Dermis microvascular lymphatic vessel endothelial cell (primary cell): ENCODE measurements at places on chromosomes 16 and 17. TPM values are rescaled to one million over a fixed set of nuclear protein-coding genes. Genes with fewer than 3 reads are reported as not detected.

- no peak for DNase-seq
Observed at GRCh38 chr17:38557396-38557795, 48.4 kb downstream of the SRCIN1 start.

GRCh38 chr16:11796227-11797165 lies 562 bp downstream of the ZC3H7A start:
- no peak for DNase-seq

GRCh38 chr17:80416260-80416939 lies 1.4 kb downstream of the ENDOV start:
- DNase-seq = no peak

DNA sequence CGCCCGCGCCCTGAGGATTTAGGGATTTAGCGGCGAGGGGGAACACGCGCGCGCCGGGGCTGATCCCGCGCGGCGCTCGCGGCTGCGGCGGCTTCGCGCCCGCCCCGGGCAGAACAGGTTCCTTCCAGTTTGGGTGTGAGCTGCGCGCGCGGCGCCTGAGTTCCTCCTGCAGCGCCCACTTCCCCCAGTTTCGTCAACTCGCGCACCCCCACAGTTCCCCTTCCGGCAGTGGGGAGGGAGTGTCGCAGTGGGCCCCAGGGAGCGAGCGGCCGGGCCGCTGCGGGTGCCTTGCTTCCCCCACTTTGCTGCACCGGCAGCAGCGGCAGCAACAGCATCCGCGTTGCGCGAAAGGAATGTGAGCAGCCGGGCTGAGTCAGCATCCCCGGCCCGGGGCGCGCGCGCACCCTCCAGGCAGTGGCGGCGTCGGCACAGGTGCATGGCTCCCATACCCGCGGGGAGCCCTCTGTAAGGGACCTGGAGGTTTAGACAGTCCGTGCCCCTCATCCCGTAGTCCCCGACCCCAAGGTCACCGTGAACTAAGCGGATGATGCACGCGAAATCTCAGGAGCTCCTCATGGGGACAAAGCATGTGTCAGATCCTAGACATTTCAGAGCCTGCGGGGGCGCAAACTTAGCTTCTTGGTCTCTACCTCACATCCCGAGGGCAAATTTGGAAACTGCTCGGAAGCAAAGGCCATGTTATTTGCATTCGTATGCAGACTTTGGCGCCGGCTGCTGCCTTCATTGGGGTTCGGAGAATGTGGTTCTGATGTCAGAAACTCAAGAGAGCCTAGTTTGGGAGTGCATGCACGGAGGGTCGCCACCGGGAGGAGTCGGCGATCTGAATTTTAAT lies 767 bp downstream of the ARSG start:
- peak; percentile 74 for DNase-seq

GRCh38 chr17:38439436-38439835 lies 11.2 kb downstream of the ARHGAP23 start:
- peak; percentile 46 for DNase-seq

DNA sequence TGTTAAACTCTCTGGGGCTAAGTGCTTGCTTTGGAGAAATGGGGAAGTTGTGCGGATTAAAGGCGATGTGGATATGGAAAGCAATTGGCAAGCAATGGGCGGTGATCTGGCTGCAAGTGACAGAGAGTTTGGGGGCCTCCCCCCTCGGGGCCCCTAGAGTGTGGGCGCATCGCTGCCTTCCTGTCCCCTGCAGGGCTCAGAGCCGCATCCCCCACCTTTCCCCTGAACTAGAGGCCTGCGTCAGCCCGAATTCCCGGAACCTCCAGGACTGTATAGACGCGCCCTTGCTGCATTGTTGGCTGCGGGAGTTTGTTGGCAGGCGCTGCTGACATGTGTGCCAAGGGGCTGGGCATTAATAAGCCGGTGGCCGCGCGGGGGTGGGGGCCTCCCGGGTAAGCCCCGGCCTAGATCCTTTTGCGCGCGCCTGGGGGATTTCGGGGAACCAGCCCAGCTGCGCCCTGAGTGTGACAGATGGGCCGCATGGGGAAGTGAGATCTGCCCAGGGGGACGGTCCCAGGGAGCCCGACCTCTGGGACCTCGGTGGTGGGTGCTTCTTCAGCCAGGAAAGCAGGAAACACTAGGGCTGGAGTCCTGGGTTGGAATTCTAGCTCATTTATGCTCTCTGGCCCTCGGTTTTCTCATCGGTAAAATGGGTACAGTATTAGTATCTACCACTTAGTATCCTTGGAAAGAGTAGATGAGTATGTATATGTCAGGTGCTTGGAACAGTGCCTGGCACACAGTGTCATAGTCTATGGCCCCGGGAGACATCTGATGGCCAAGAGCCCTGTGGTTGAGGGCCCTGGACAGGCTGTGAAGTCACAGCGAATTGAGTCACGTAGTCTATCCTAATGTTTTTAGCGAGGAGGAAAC lies 1.0 kb downstream of the EEF2K start:
- peak; percentile 88 for DNase-seq

GRCh38 chr16:31182391-31182790 lies 2.5 kb downstream of the FUS start:
- DNase-seq = no peak

DNA sequence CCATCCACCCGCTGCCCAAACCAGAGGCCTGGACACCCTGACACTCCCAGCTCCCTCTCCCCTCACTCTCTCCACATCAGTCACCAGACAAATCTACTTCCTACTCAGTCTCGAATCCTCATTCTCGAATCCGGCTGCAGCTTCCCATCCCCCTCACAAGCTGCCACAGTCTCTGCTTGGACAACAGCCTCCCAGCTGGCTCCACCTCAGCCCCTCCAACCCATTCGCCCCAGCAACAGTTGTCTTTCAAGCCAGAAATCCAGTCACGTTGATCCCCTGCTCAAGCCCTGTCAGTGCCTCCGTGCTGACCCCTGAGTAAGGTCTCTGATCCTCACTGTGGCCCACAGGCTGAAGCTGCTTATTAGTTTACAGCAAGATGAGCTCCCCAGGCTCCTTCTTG lies 44.2 kb upstream of the MTSS2 start:
- no peak for DNase-seq

GRCh38 chr17:6327007-6327406 lies 107.9 kb downstream of the AIPL1 start:
- peak; percentile 53 for DNase-seq

- peak; percentile 37 for DNase-seq
Observed at GRCh38 chr16:88338111-88338510, 44.6 kb upstream of the ZNF469 start.

DNA sequence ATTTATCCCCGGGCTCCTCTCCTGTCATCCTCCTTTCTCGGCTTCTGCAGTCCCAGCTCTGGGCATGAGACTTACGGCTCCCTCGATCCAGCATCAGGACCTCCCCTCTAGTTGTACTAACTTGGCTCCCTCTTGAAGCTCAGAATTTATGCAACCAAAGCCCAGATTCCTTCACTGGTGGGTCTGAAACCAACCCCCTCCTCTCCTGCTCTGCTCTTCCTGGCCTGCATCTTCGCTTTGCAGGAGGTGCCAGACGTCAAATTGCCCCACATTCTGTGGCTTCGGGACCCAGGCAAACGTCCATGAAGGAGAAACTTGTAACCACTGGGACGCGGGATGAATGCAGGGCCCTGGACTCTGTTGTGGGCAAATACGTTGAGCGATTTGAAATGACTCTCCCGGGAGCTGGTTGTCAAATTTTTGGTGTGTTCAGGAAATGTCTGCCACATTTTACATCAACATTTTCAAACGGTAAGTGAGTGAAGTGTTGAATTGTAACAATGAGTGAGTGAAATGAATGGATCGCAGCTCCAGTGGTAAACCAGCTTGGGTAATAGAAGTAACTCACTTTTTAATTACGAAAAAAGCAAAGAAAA lies 29.3 kb upstream of the ELAC2 start:
- DNase-seq = no peak

- DNase-seq = no peak
Observed at GRCh38 chr16:56558024-56558747, 6.7 kb upstream of the MT4 start.

- no peak for DNase-seq
Observed at GRCh38 chr17:50739098-50739497, 19.7 kb downstream of the LUC7L3 start.

- DNase-seq = no peak
Observed at GRCh38 chr17:64077379-64077778, 52.6 kb downstream of the ERN1 start.

GRCh38 chr17:81114351-81115093 lies 50.8 kb upstream of the PVALEF start:
- no peak for DNase-seq

DNA sequence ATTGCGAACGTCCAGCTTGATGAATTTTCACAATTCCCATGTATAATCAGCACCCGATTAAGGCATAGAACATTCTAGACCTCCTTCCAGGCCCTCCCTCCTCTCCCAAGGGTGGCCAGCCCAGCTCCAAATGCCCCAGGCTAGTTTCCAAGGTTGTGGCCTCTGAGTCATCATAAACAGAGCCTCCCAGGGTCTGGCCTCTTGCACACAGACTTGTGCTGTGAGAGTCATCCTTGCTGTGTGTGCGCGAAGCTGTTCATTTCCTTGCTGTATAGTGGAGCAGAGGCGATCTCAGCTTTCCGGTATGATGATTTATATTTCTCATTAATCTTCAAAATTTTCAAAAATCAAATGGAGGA lies 20.5 kb upstream of the JPH3 start:
- DNase-seq = no peak

DNA sequence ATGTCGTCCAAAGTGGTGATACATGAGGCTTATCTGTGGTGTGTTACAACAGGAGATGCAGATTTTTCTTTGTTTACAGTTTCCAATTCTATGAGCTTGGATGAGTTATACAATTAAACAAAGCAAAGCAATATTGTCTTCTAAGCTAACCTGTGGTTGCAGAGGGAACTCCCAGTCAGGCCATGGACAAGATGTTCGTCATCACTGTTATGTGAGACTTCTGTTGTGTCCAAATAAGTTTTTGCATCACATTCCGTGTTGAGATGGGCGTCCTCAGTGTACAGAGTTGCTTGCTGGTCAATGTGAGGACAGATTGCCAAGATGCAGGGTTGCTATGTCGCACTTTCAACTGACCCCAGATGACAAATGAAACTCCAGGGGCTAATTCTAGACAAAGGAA lies 189.3 kb downstream of the IRF8 start:
- DNase-seq = no peak

GRCh38 chr16:78022347-78023060 lies at the start of gene CLEC3A:
TSS of gene CLEC3A (plus strand) at chr16:78022548. CDS start at chr16:78022627, 79 bp downstream.
- no peak for DNase-seq

GRCh38 chr17:30790279-30790678 lies 34.2 kb downstream of the CRLF3 start:
- DNase-seq = no peak

DNA sequence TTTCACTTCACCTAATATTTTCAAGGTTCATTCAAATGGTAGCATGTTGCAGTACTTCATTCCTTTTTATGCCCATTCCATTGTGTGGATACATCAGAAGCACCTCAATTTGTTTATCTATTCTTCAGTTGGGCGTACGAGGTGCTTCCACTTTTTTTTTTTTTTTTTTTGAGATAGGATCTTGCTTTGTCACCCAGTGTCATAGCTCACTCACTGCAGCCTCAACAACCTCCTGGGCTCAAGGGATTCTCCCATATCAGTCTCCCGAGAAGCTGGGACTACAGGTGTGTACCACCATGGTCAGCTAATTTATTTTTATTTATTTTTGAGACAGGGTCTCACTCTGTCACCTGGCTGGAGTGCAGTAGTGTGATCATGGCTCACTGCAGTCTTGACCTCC lies 22.5 kb upstream of the SPNS3 start:
- no peak for DNase-seq

GRCh38 chr16:76207270-76207669 lies 69.9 kb upstream of the CNTNAP4 start:
- DNase-seq = no peak

- DNase-seq = no peak
Observed at GRCh38 chr17:28524476-28525424, 18.6 kb downstream of the FOXN1 start.

DNA sequence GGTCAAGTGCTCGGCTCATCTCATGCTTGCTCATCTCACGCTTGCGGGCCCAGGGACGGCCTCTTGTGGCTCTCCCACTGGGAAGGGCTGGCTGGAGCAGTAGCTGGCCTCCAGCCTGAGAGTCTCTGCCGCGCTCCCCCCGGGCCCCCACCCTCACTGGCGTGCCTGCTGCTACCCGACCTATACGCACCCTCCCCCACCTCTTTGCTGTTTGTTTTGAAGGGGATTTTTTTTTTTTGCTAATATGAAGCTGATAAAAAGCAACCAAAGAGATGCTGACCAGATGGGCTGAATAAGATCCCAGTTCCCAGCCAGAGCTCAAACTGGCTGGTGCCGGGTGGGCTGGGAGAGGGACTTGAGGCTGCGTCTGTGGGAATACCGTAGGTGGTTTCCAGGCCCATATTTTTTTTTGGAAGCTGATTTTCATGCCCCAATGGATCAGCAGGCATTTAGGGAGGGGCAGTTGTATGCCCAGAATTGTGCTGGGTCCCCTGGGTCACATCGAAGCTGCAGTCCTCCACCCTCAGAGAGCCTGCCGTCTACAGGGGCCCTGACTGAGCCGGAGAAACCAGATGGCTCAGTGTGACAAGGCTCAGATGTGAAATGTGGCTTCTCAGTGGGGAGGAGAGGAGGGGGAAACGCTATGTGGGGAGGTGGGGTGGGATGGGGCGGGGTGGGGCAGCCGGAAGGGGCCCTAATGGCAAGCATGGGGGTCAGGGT lies 115.0 kb downstream of the RAP1GAP2 start:
- DNase-seq = no peak

GRCh38 chr17:77196251-77196650 lies 55.5 kb downstream of the SEC14L1 start:
- no peak for DNase-seq

- DNase-seq = no peak
Observed at GRCh38 chr16:75241412-75241811, 10.0 kb downstream of the BCAR1 start.

DNA sequence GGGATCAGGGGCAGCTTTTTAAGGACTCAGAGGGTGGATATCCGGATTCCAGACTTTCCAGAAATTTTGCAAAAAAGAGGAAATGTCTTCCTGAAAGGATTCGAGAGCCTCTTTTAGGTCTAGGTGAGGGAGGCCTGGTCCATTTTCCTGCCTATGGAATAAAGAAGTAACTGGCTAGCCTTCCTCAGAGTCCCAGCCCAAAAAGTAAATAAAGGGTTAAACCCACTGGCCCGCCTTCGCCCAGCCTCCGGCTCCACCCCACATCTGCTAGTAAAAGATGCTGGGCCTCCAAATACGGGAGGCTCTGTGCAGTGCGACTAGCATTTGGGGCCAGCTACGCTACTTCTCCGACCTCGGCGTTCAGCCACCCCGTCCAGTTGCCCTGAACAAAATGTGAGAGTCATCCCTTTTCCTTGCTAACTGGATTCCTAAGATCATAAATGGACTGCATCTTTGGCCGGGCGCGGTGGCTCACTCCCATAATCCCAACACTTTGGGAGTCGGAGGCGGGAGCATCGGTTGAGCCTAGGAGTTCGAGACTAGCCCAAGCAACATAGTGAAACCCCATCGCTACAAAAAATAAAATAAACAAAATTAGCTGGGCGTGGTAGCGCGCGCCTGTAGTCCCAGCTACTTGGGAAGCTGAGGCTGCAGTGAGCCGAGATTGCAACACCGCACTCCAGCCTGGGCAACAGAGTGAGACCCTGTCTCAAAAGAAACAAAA lies 824 bp upstream of the MPP2 start:
- no peak for DNase-seq

The GSG1L gene
- total RNA-seq = 0.63 TPM in 1 of 2 replicates, not detected in the other

The SCGB1C2 gene
- total RNA-seq = not detected in 2 replicates

The GRB7 gene
- total RNA-seq = 0.13 TPM in 1 of 2 replicates, not detected in the other

The KRTAP16-1 gene
- total RNA-seq = not detected in 2 replicates

The SMG6 gene
- total RNA-seq = 26.3 and 42.7 TPM in 2 replicates

The ABCC12 gene
- total RNA-seq = not detected in 2 replicates

The ACSM2A gene
- total RNA-seq = under 0.01 and 0.13 TPM in 2 replicates

The ITFG1 gene
- 42.0 and 46.8 TPM in 2 replicates for total RNA-seq

The ATXN7L3 gene
- 28.9 and 39.7 TPM in 2 replicates for total RNA-seq

The MARCHF10 gene
- under 0.01 TPM in 1 of 2 replicates, not detected in the other for total RNA-seq

The IKZF3 gene
- not detected in 2 replicates for total RNA-seq

The PGP gene
- total RNA-seq = 11.8 and 12.5 TPM in 2 replicates

The SLC2A4 gene
- total RNA-seq = 0.76 and 0.90 TPM in 2 replicates
